ENCODE measurements at places on chromosomes 2 and 18.

DNA sequence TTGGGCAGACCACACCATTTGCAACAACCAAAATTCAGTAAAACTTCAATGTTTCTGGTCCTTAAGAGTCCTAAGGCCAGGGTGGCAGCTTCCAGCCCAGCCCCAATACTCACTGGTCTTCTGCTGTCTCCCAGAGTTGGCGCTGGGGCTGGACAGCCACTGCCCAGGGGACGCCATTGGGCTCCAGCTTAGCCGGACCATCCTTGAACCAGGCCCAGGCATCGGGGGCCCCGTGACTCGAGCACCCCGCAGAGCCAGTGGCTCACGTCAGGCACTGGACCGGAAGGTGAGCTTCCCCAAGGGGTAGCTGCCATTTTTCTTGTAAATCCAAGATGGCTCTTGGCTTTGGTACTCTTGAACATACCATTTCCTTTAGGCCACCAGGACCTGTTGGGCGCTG lies 21.8 kb downstream of the SNED1 start:
- no peak for DNase-seq
- H3K27me3 ChIP-seq: no peaks in the 10 kb centered on the region
- no peak overlapping the region for H3K4me3 ChIP-seq
- no peaks in the 10 kb centered on the region for H3K36me3 ChIP-seq
- no peak overlapping the region for H3K27ac ChIP-seq
- H3K4me1 ChIP-seq: no peaks in the 10 kb centered on the region

- H3K27ac ChIP-seq: no peak overlapping the region
- DNase-seq: no peak
- H3K36me3 ChIP-seq: no peaks in the 10 kb centered on the region
These were observed 25.7 kb upstream of the ASB18 start for GRCh38 chr2:236289766-236290462.

DNA sequence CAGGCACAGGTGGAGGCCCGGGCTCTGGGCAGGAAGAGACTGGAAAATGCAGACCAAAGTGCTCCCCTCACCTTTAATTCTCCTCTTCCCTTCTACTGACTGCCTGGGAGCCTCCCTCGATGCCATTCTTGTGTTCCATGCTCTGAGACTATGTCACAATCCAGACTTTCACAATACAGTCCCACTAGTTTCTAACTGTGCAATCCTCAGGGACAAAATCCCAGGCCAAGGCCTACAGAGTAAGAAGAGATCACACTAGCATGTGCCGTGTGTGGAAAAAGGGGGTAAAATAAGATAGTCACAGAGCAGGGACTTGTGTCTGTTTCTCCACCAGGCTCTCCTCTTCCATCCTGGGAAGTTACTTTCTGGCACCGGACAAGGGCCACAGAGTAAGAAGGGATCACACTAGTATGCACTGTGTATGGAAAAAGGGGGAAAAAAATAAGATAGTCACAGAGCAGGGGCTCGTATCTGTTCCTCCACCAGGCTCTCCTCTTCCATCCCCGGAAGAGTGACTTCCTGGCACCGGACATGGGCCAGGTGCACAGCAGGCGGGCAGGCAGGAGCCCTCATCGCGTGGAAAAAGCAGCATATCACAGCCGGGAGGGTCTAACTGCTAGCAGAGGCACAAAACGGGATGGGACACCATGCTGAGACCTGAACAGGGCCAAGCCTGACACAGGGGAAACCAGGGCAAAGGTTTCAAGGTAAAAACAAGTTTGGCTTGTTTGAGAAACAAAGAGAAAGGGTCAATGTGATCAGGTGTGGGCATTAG lies 9.6 kb downstream of the CYB5A start:
- H3K27me3 ChIP-seq: no peaks in the 10 kb centered on the region
- H3K27ac ChIP-seq: no peak overlapping the region
- no peak for DNase-seq
- no peaks in the 10 kb centered on the region for H3K36me3 ChIP-seq

DNA sequence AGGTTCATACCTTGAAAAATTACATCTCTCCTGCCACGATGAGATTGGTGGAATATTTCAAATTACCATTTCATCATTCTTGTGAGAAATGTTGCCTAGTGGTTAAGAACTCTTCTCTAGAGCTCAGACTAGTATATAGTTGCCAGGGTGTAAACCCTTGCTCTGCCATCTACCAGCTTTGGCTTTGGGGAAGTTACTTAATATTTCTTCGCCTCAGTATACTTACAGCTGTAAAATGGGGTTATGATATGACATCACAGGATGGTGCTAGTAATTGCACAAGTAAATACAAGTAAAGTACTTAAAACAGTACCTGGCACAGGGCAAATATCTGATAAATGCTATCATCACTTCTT lies 1.5 kb downstream of the SPOPL start:
- no peak for DNase-seq
- H3K36me3 ChIP-seq: no peaks in the 10 kb centered on the region
- no peaks in the 10 kb centered on the region for H3K27me3 ChIP-seq

DNA sequence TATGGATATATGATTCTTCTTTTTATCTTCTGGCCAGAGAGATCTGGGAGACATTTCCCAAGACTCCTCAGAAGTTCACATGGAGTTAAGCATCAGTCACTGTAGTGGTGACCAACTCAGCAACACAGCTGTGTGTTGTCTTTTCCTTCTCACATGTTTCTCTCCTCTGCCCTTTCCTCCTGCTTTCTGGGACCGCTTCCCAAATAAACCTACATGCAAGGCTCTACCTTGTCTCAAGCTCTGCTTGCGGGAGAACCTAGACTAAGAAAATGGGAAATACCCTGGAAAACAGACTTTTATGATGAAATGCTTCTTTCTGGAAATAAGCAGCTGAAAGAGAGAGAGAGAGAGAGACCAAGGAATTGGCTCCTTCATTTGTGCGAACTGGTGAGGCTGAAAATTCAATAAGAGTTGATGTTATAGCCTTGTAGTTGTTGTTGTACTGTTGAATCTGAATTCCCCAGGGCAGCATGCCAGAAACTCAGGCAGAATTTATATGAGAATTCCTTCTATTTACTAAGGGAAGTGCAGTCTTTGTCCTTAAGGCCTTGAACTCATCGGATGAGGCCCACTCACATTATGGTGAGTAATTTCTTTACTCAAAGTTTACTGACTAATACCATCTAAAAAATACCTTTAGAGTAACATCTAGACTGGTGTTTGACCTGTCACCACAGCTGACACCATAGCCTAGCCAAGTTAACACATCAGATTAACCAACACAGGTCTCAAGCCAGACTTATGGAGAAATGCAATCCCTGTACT lies 22.7 kb upstream of the DSC1 start:
- no peak for DNase-seq
- H3K4me3 ChIP-seq: no peak overlapping the region
- no peaks in the 10 kb centered on the region for H3K36me3 ChIP-seq

DNA sequence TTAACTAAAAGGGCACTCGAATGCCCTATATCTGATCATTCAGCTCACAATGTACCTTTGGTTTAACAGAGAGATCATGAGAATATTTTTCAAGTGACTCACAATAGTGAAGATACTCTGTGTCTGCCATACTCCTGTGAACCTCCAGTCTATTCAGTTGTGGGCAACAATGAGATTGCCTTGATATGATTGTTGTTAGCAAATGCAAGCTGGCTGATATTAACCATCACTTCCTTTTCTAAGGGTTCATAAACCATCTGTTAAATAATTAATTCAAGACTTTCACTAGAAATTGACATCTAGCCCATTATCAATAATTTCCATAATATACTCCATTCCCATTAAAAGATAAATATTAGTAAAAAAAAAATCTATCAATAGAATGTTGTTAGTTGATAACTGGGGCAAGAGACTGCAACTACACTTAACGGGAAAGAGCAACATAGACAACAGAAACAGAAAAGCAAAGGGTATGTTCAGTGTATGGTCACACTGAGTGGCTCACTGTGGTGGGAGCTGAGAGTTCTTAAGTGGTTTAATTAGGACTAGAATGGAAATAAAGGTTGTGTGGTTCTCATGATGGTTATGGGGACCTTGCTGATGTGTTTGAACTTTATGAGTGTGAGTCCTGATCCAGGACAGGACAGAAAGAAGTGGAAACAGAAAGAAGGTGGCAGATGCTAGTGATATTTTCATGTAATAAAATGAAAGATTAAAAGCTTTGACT lies 11.9 kb downstream of the IL18RAP start:
- no peak overlapping the region for H3K27ac ChIP-seq
- DNase-seq: no peak
- H3K4me3 ChIP-seq: no peak overlapping the region
- H3K27me3 ChIP-seq: no peaks in the 10 kb centered on the region

GRCh38 chr2:234025466-234025865 lies 25.0 kb upstream of the SPP2 start:
- H3K4me1 ChIP-seq: no peaks in the 10 kb centered on the region
- no peak overlapping the region for H3K4me3 ChIP-seq
- DNase-seq: no peak
- H3K27me3 ChIP-seq: no peaks in the 10 kb centered on the region
- H3K36me3 ChIP-seq: no peaks in the 10 kb centered on the region

DNA sequence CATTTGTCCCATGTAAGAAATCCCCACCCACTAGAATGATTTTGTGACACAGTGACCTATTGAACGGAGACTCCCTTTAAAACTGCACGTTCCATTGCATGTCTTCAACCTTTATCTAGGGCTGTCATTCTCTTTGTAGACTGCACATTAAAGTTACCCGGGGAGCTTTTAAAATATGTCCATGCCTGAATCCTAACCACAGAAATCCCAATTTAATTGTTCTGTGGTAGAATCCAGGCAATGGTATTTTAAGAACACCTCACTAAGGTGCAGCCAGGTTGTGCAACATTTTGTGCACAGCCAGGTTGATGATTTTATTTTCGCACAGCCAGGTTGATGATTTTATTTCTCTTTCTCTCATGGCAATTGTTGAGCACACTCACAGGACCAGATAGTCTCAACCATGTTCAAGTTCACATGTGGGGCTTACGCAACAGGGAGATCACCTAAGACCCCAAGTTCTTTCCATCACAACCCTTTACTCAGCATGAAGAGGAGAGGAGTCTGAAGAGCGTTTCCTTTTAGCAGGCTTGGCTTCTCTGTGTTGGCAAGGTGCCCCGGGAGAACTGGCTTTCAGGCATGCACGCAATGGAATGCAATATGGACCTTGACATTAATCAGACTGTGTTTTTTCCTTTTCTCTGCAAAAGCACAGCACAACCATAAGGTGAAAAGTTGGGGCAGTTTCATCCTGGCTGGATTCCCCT lies 467.3 kb upstream of the ETAA1 start:
- H3K4me1 ChIP-seq: peaks cover 5% of the 10 kb centered on the region
- H3K27me3 ChIP-seq: no peaks in the 10 kb centered on the region
- H3K4me3 ChIP-seq: no peak overlapping the region
- H3K36me3 ChIP-seq: no peaks in the 10 kb centered on the region
- H3K27ac ChIP-seq: no peak overlapping the region

- H3K36me3 ChIP-seq: no peaks in the 10 kb centered on the region
- no peaks in the 10 kb centered on the region for H3K27me3 ChIP-seq
These were observed 97.1 kb downstream of the USP40 start for GRCh38 chr2:233469261-233470010.
